ENCODE measurements at places on chromosomes 5 and 9. TPM values are rescaled to one million over a fixed set of nuclear protein-coding genes. Genes with fewer than 3 reads are reported as not detected.

GRCh38 chr5:122312591-122313406, 762 bp downstream of the SNCAIP start:
- DNase-seq = peak; percentile 31

DNA sequence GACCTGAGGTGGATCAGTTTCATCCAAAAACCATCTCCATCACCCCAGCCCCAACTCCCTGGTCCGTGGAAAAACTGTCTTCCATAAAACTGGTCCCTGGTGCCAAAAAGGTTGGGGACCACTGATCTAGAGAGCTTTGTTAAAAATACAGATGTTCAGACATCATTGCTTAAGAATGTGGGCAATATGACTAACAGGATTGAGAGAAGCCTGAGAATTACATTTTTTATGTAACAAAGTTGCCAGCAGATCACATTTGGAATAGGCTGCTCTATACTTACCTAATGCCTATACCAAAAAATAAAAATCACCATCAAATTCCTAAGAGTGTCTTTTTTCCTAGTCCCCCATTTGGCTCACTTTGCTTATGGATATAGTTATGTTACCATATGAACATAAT, 143.3 kb downstream of the RAPGEF6 start:
- DNase-seq = no peak

- no peak for DNase-seq
These were observed 171.2 kb upstream of the DMAC1 start for GRCh38 chr9:7970681-7971330.

DNA sequence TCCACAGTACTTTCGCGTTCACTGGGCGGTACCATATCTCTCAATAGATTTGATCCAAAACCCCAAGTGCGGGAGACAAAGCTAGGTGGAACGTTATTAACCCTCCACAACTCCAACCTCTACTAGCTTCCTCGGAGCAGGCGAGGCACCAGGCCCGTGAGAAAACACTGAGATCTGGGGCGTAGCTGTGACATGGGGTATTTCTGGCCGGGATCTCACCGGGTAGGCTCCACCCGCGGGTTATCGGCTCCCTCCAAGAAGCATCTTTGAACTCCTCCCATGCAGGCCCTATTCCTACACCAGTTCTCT, 350 bp upstream of the SLC25A46 start:
- DNase-seq = no peak

DNA sequence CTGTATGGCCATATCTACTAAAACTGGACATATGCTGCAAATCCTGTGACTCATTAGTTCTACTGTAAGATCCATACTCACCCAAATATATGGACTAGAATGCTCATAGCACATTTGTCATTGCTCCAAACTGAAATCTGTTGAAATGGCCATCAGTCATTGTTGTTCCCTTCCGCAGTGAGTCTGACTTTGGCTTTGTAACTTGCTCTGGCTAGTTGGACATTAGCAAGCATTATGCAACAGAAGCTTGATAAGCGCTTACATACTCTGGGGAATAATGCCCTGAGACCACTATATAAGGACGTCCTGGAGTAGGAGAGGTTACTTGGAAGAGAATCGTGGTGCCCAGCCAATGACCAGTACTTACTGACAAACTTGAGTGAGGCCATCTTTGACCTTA, 9.0 kb downstream of the KIAA1958 start:
- no peak for DNase-seq

GRCh38 chr9:116074658-116075057, 78.9 kb upstream of the PAPPA start:
- DNase-seq = no peak

DNA sequence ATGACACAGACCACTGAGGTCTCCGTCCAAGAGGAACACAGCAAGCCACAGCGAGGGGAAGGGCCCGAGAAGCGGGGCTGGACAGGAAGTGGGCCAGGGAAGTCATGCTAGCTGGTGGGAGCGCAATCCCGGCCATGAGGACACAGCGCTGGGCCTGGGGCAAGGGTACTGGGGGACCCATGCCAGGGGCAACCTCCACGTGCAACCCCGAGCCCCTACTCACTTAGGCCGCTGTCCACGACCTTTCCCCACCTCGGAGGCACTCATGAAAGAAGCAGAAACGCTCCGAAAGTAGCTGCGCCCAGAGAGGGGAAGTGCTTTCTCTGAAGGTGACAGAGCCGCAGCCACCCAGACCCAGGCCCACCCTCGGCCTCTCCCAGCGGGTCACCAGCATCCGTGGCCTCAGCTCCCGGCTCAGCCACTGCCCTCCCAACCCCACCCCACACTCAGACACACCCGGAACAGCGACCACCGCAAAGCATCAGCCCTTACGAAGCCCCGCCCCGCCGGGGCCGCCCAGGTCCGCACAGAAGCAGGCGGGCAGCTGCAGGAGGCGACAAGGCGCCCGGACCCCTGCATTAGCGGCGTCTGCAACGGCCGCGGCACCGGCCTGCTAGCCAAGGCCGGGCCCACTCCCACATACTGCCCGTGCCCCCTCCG, 782 bp downstream of the BICD2 start:
- no peak for DNase-seq

GRCh38 chr9:99998266-99998665, 91.8 kb downstream of the STX17 start:
- DNase-seq = no peak

GRCh38 chr5:58543723-58544122, 39.2 kb upstream of the RAB3C start:
- no peak for DNase-seq

- no peak for DNase-seq
These were observed 85.4 kb upstream of the EQTN start for GRCh38 chr9:27382308-27382707.

DNA sequence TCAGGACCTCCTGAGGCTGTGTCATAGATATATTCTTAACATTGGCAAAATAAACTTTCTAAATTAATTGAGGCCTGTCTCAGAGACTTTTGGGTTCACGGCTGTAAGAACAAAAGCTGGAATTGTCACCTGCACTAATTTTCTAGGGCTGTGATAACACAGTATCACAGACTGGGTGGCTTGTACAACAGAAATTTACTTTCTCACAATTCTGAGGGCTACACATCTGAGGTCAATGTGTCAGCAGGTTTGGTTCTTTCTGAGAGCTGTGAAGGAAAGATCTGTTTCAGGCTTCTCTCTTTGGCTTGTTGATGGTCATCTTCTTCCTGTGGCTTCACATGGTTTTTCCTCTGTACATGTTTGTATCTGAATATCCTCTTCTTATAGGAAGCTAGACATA, 29.2 kb upstream of the NFIL3 start:
- no peak for DNase-seq

- DNase-seq = peak; percentile 14
These were observed 6.8 kb upstream of the HNRNPA0 start for GRCh38 chr5:137760719-137761516.

- no peak for DNase-seq
These were observed 207.6 kb upstream of the MPDZ start for GRCh38 chr9:13487071-13487470.

- peak; percentile 39 for DNase-seq
These were observed 1.1 kb upstream of the PROB1 start for GRCh38 chr5:139395844-139396640.

DNA sequence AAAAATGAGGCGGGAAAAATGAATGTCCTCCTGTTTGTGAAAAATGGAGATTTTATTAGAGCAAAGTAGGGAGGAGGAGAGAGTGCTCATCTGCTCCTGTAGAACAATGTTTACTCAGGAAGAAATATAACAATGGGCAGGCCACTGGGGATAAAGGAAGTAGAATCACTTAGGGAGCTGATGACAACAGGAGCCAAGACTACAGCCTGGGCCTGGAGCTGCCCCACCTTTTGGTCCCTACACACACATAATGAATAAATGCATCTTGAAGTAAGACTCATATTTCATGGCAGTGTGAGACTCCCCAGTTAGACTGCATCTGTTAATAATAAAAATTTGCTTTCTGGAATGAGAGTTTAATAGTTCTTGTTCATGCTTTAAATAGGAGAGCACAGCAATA, 1939.8 kb downstream of the EFNA5 start:
- DNase-seq = no peak

DNA sequence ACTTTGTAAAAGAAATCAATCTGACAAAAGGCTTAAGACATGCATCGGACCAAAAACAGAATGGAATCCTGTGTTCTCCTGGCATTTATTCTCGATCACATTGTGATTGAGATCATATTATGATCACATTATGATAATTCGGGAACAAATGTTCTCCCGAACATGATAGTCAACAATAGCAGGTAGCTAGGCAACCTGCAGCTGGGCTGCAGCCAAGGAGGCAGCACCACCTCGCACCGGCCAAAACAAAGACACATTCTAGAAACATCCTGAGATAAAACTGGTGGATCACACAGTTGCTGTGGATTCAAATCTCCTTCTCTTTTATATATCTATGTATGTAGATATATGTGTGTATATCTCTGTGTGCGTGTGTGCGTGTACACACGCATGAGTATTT, 480.6 kb upstream of the CYLC2 start:
- no peak for DNase-seq

GRCh38 chr5:156896546-156896945, 46.5 kb downstream of the PPP1R2B start:
- DNase-seq = no peak

- peak; percentile 54 for DNase-seq
These were observed 42.4 kb downstream of the CWC27 start for GRCh38 chr5:64811050-64811640.

- no peak for DNase-seq
These were observed 11.5 kb upstream of the SEPTIN8 start for GRCh38 chr5:132788508-132788907.

DNA sequence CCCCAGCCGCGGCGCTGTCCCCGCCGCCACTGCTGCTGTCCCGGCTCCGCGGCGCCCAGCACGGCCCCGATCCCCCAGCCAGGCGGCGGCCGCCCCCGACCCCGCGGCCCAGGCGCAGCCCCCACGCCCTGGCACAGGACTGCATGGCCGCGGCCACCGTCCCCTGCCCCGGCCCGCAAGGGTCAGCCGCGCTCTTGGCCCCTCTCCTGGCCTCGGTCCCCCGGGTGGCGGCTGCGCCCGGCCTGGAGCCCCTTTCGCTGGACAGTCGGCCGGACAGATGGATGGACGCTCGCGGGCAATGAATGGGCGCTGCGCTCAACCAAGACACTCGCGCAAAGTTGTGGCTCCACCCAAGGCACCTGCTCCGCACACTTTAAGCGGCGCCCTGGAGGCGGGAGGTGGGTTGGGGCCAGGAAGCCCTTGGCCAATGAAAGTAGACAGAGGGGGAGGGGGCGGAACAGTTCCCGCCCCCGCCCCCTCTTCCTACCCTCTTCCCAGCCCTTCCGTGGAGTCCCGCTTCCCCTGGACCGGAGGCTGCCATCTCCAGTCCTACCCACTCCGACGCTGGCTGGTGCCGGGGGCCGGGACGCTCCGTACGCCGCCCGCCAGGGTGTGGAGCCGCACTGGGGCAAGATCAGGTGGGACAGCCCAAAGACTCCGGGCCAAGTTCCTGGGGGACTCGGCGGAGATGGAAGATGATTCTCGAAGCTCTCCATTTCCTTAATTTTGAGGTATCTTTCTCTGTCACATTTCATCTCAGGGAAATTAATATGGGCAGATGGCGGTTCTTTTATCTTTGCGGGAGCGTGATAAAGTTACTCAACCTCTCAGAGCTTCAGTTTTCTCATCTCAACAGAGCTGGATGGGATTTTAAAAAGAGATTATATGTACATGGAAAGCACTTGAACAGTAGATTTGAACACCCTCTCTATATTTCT, at the start of gene GLDC:
Gene GLDC (minus strand): TSS at position 375 of the 938 bp plus-strand sequence. CDS start 230 bp downstream, at position 145.
- DNase-seq = peak; percentile 79

GRCh38 chr9:131094622-131095021, 1.7 kb upstream of the AIF1L start:
- no peak for DNase-seq

- DNase-seq = no peak
These were observed 430.6 kb downstream of the ZNF608 start for GRCh38 chr5:124315741-124316415.

DNA sequence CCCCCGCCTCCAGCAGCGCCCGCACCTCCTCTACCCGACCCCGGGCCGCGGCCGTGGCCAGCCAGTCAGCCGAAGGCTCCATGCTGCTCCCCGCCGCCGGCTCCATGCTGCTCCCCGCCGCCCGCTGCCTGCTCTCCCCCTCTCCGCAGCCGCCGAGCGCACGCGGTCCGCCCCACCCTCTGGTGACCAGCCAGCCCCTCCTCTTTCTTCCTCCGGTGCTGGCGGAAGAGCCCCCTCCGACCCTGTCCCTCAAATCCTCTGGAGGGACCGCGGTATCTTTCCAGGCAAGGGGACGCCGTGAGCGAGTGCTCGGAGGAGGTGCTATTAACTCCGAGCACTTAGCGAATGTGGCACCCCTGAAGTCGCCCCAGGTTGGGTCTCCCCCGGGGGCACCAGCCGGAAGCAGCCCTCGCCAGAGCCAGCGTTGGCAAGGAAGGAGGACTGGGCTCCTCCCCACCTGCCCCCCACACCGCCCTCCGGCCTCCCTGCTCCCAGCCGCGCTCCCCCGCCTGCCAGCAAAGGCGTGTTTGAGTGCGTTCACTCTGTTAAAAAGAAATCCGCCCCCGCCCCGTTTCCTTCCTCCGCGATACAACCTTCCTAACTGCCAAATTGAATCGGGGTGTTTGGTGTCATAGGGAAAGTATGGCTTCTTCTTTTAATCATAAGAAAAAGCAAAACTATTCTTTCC, 19.3 kb downstream of the CDKN2A start:
- DNase-seq = no peak

- no peak for DNase-seq
These were observed 559 bp downstream of the ROR2 start for GRCh38 chr9:91949392-91949945.

GRCh38 chr9:28389411-28389810, 816.1 kb upstream of the C9orf72 start:
- no peak for DNase-seq

DNA sequence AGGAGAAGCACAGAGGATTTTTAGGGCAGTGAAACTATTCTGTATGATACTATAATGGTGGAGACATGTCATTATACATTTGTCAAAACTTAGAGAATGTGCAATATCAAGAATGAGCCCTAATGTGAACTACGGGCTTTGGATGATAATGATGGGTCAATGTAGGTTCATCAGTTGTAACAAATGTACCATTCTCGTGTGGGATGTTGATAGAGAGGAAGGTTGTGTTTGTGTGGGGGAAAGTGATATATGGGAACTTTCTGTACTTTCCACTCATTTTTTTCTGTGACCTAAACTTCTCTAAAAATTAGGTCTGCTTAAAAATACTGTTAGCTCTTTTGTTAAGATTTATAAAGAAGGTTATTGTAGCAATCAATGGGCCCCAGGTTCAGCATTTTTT, 138.9 kb downstream of the SPATA31D1 start:
- DNase-seq = no peak

The PDLIM7 gene
- 215 TPM for total RNA-seq

The WNK2 gene
- total RNA-seq = not detected

The CNTFR gene
- total RNA-seq = not detected

The ENTR1 gene
- total RNA-seq = 148 TPM

The LCN10 gene
- not detected for total RNA-seq

The PCDHB4 gene
- total RNA-seq = 1.7 TPM

The MAMDC2 gene
- 4.2 TPM for total RNA-seq

The CCNO gene
- total RNA-seq = 4.9 TPM

The TERT gene
- total RNA-seq = 0.95 TPM

The LAMC3 gene
- total RNA-seq = 1.0 TPM

The LECT2 gene
- not detected for total RNA-seq
